GM10248 (cell line): ENCODE measurements at places on chromosomes 16 and 17.

DNA sequence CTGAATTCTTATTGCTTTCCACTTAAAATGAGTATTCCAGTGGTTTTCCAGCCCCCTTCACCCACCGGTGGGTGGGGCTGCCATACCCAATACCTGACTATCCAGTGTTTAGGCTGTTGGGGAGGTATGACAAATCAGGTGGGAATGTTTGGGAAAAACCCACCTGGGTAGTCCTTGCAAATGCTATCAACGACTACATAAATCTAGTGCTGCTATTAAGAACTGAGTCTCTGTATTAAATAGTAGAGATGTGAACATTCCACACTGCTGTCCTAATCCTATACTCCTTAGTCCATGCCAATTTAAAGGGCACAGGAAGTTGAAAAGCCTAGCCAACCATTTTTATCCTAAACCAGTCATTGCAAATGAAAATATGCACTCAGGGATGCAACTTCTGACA, 126.6 kb downstream of the AXIN2 start:
- no peak for DNase-seq

DNA sequence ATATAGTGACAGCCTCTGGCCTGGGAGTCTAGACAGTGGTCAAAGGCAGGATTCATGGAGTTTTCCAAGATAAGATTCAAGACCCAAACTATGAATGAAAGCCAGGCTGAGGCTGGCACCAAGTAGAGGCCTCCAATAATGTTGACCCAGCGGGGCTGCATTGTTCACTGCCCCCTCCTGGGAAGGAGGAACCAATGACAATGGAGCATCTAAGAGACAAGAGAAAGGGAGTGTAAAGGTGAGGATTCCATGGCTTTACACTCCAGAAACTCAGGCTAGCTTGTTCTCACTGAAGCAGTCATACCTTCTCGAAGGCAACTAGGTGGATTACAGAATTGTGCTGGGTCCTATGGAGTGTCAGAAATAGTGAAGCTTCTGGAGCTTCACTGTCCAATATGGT, 380.3 kb downstream of the WWOX start:
- DNase-seq: no peak

DNA sequence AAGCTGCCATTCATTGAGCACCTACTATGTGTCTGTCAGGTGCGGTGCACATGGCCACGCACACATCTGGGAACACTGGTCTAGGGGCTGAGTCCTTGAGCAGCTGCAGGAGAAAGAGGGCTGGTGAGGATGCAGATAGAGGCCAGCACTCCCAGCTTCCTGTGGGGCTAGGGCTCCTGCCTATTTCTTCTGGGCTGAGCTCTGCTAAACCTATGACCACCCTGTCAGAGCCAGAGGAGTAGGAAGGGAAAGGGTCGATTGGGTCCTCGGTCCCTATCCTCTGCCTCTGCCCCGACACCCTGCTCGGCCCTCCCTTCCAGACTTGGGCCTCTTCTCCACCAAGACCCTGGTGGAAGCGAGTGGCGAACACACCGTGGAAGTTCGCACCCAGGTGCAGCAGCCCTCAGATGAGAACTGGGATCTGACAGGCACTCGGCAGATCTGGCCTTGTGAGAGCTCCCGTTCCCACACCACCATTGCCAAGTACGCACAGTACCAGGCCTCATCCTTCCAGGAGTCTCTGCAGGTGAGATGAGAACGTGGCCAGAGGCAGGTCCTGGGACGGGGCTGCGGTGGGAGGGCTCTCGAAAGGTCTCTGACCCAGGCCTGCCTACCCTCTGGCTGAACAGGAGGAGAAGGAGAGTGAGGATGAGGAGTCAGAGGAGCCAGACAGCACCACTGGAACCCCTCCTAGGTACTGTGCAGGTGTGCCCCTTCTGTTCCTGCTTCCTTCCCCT, 4.0 kb upstream of the TMEM88 start:
- DNase-seq: no peak

DNA sequence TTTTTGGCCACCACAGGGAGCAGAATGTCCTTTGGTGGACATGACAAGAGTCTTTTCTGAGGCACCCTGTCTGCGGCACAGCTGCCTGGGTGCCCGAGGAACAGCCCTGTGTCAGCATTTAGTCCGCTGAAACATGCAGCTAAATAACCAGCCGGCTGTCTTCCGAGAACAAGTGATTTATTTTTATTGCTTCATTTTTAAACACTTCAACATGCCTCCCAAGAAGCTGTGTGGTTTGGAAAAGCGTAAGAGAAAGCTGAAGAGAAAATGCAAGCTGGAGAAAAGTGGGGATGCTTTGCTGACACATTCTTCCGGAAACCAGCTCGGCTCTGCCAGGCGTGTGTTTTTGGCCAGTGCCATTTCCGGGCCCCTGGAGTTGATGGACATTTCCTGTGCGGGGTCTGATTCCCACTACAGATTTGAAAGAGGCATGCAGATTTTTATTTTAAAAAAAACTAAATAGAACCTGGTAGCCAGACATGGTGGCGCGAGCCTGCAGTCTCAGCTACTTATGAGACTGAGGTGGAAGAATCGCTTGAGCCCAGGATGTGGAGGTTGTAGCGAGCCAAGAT, 94.7 kb downstream of the SEC14L1 start:
- peak; percentile 51 for DNase-seq

- DNase-seq: peak; percentile 76
These were observed 13.7 kb upstream of the GUCY2D start for GRCh38 chr17:7988750-7989178.

GRCh38 chr17:55266958-55267688, 2.4 kb downstream of the HLF start:
- no peak for DNase-seq

- DNase-seq: no peak
These were observed 219.7 kb upstream of the SDK2 start for GRCh38 chr17:73863761-73864535.

GRCh38 chr16:6616746-6617145, 715.9 kb upstream of the RBFOX1 start:
- DNase-seq: no peak

GRCh38 chr16:72922714-72923113, 125.2 kb downstream of the ZFHX3 start:
- no peak for DNase-seq
